Activated T-cell treated with anti-CD3 and anti-CD28 coated beads, Interleukin-2, amount 50 U/mL, for 24 hours (primary cell): ENCODE measurements at places on chromosomes 4 and X.

DNA sequence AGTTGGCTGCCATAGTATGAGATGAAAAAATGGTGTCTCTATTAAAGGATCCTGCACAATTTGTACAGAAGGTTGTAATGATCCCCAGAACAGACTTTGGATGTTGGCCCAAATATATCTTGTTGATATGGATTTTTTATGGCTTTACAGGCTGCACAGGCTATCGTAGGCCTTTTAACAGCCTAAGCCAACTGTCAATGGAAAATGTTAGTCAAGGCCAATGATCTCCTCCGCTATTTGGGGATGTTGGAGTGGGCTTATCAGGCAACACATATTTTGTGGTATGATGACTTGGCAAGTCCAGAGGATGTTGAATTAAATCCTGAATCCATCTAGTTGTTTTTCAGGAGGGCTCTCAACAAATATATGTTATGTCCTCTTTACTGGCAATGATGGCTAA is 42.1 kb downstream of the ZCCHC13 start:
- no peak overlapping the region for H3K4me3 ChIP-seq
- peaks cover 43% of the 10 kb centered on the region for H3K27me3 ChIP-seq
- DNase-seq, result no peak
- no peaks in the 10 kb centered on the region for H3K36me3 ChIP-seq
- H3K4me1 ChIP-seq, result peaks cover 3% of the 10 kb centered on the region

DNA sequence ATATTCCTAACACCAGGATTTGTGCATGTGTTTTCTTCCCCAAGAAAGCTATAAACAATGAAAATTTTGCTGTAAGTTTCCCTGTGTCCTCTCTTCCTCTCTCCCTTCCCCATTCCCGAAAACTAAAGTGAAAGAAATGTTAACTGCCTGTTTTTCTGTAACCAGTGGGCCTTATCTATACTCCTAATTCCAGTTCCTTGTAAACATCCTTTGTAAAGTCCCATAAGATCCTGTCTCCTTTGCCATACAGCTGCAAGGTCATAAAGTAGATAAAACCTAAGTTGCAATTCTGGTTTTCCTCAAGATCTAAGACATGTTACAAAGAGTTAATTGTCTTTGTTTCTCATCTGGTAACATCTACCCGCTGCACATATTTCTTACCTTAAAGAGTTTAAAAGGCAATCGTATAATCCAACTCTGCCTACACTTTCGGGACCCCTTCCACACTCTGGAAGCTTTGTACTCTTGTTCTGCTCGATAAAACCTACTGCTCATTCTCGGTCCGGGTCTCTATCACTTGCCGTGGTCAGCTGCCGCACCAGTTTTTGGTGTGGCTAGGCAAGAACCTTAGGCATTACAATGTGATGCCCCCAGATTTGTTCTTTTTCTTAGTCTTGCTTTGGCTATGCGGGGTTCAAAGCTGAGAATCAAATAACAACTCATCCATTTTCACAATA is 20.5 kb downstream of the UGT2B7 start:
- no peak overlapping the region for H3K4me3 ChIP-seq
- H3K27ac ChIP-seq, result no peak overlapping the region
- H3K4me1 ChIP-seq, result no peaks in the 10 kb centered on the region
- no peaks in the 10 kb centered on the region for H3K36me3 ChIP-seq

GRCh38 chr4:156390599-156391324 is 437.1 kb upstream of the CTSO start:
- no peaks in the 10 kb centered on the region for H3K4me1 ChIP-seq
- H3K4me3 ChIP-seq, result no peak overlapping the region
- H3K27ac ChIP-seq, result no peak overlapping the region
- no peak for DNase-seq

- no peak overlapping the region for H3K4me3 ChIP-seq
- H3K4me1 ChIP-seq, result no peaks in the 10 kb centered on the region
- no peak overlapping the region for H3K27ac ChIP-seq
- no peak for DNase-seq
- H3K36me3 ChIP-seq, result no peaks in the 10 kb centered on the region
- H3K27me3 ChIP-seq, result no peaks in the 10 kb centered on the region
These were observed 47.2 kb upstream of the MXRA5 start for GRCh38 chrX:3393581-3394111.

- H3K36me3 ChIP-seq, result no peaks in the 10 kb centered on the region
- no peak overlapping the region for H3K27ac ChIP-seq
- DNase-seq, result no peak
- no peaks in the 10 kb centered on the region for H3K27me3 ChIP-seq
- no peak overlapping the region for H3K4me3 ChIP-seq
These were observed 779.0 kb upstream of the SLIT2 start for GRCh38 chr4:19472666-19473065.

- H3K4me1 ChIP-seq, result peaks cover 5% of the 10 kb centered on the region
- peaks cover 15% of the 10 kb centered on the region for H3K27me3 ChIP-seq
- no peaks in the 10 kb centered on the region for H3K36me3 ChIP-seq
- H3K27ac ChIP-seq, result no peak overlapping the region
- DNase-seq, result no peak
- H3K4me3 ChIP-seq, result no peak overlapping the region
These were observed 6.3 kb upstream of the ZNF827 start for GRCh38 chr4:145944886-145945285.
